CD4-positive, alpha-beta T cell treated with Interleukin-12 subunit alpha and Interleukin-12 subunit beta, for 1 hour (primary cell): ENCODE measurements at places on chromosomes 5 and 9.
A peak's percentile ranks its signal among the peaks of the same experiment; 100 is the strongest.

DNA sequence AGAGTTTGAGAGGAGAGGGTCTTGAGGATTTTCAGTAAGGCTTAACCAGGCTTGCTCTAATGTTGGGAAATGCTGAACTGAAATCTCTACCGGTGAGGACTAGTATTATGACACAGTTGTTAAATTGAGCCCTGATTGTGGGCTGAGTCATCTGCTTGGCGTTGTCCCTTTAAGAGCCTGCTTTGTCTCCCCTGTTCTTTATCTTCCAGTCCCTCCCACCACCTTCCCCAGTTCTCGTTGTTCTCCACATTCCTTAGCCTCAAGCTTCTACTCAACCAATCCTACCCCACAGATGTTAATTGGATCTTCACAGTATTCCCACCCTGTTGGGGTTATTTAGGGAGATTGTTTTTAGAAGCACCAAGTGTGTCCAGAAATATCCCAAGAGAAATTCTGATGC lies 57.6 kb downstream of the ANKRD55 start:
- DNase-seq, result no peak

GRCh38 chr9:37700900-37701299 lies 50.1 kb downstream of the FRMPD1 start:
- no peak for DNase-seq

DNA sequence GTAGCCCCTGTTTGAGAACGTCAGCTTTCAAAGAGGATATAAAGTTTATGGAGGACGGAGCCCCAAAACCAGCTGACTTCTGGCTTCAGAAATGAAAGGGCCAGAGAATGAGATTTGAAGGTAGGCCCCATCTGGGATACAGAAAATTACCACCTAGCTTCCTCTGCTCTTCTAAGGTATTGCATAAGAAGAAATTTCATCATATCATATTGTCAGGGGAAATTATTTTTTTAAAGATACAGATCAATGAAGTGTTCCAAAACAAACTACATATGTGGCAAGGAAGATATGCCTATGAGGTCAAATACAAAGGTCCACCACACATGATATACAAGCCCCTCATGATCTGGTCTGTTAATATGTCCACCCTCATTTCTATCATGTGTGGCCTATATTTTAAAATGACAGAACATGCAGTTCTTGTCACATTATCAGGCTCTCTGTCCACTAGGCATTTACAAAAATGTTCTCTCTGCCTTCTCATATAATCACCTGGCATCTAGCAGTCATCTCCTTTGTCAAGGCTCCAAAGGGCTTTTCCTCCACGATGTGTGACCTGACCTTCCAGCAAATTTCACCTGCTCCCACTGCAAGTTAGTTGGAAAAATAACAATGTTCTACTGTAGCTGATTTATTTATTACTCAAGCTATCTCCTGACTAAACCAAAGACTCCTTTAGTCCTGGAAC lies 83.1 kb downstream of the DPYSL3 start:
- DNase-seq, result no peak

DNA sequence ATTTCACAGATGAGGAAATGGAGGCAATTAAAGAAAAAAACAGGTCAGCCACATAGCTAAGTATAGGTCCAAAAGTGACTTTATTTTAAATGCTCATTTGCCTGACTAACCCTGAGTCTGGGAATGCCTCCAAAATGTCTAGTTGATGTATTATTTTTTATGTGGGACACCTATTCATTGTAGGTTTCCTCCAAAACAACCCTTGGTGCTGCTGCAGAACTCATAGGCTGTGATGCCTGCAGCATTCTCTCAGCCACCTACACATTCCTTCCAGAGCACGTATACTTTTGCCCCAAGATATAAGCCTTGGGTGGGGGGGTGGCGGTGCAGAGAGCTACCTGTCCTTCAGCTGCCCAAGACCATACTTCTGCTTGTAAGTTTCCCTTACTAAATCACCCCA lies 77.4 kb downstream of the MSX2 start:
- no peak for DNase-seq

GRCh38 chr9:93908591-93909241 lies 46.4 kb downstream of the BARX1 start:
- no peak for DNase-seq

DNA sequence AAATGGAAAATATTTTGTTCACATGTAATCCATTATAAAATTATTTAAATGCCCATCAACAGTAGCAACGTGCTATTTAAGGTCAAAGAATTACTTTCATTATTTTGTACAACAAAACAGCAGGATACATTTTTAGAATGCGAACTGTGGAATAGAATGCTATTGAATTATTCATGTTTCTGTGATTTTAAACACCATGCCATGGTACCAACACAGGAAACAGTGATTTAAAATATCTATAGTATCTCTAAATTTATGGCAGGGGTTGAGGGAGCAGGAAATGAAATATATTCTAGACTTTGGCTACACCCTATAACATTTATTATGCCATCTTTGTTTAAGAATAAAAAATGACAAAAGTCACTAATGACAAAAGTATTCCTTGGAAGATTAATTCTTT lies 62.4 kb downstream of the DROSHA start:
- no peak for DNase-seq

DNA sequence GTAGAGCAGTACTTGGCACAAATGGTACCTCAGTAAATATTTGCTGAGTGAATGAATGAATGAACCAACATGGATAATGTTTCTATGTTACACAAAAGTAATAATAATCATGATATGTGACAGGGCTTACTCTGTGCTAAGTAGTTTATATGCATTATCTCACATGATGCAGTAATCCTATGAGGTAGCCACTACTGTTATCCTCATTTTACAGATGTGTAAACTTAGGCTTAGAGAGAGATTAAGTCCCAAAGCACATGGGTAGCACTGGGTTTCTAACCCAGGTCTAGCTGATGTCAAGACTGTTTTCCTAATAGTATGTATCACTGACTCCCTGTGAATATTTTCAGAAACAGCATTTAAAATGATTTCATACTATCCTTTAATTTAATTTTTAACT lies 44.1 kb upstream of the VDAC1 start:
- DNase-seq, result no peak

GRCh38 chr5:146041180-146041789 lies 64.1 kb downstream of the PLAC8L1 start:
- no peak for DNase-seq

DNA sequence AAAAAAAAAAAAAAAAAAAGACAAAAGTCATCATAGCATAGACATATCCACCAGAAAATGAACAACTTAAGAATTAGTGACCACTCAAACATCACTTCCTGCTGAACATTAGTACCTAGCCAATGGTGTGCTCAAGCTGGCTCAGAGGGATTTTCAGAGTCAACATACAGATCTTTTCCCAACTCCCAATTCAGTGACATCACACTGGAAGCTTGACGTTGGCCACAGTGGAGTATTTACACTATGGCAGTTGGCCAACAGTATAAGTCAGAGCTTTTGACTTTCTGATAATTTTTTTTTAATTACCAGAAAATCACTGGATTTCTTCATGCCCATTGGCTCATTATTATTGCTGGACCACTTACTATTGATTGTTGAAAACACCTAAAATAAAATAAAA lies 383.5 kb downstream of the ARHGEF28 start:
- no peak for DNase-seq

GRCh38 chr5:68033961-68034571 lies 181.5 kb upstream of the PIK3R1 start:
- DNase-seq, result no peak

GRCh38 chr5:57231607-57232006 lies 57.7 kb downstream of the GPBP1 start:
- no peak for DNase-seq

GRCh38 chr5:6046296-6046967 lies 331.9 kb downstream of the MED10 start:
- DNase-seq, result no peak

GRCh38 chr5:40022057-40022456 lies 597.3 kb upstream of the DAB2 start:
- DNase-seq, result no peak

DNA sequence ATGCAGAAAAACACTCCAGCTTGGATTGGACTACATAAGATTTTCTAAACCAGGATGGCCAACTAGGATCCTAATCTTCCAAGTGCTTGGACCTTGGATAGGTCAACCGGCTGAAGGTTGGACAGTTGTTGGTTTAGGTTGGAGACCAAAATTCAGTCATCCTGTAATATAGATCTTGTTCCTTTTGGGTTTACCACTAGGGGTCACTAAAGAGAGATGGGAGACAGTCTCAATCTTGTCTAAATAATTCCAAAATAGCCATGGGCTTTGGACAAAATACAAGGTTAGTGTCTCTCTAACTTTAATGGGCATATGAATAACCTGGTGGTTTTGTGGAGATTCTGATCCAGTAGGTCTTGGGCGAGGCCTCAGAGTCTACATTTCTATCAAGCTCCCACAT lies 148.7 kb upstream of the ERCC6L2 start:
- DNase-seq, result peak; percentile 35

- no peak for DNase-seq
Measured at GRCh38 chr9:87064311-87064710, 117.0 kb upstream of the GAS1 start.

DNA sequence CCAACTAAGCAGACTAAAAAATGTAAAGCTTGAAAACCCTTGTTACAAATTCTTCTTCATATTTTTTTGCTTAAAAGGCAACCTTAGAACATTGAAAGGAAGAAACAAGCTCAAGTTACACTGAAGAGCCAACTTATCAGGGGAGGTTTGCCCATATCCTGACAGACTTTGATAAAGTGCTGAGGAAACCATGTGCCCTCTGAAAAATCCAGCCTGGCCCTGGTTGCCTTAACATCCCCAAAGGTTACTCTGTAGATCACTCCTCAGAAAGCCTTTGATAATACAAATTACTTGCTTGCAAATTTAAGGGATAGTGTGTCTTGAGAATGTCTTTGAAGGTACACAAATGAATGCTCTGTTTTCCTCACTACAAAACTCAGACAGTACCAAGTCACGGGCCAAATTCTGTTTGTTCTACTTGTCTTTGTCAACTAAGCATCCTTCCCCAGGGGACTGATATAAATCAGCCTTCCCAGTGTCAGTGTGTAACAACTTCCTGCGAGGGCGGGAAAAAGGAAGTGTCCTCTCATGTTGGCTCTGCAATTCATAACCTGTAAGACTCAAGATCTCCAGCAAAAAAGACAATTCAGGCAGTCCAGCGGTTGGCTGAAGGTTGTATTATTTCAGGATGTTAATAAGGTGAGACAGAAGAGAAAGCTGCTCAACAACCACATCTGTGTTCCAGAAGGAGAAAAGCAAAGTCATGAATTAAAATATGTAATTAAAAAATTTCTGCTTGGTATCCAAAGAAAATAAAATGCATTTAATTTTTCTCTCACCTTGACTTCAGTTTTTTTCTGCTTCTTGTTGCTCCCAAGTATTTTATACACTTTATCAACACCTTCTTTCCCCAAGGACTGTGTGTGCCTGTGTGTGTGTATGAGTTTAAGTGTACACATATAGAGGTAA lies 199.9 kb downstream of the PIK3R1 start:
- no peak for DNase-seq

- no peak for DNase-seq
Measured at GRCh38 chr5:177474846-177475562, 1.6 kb upstream of the DBN1 start.

DNA sequence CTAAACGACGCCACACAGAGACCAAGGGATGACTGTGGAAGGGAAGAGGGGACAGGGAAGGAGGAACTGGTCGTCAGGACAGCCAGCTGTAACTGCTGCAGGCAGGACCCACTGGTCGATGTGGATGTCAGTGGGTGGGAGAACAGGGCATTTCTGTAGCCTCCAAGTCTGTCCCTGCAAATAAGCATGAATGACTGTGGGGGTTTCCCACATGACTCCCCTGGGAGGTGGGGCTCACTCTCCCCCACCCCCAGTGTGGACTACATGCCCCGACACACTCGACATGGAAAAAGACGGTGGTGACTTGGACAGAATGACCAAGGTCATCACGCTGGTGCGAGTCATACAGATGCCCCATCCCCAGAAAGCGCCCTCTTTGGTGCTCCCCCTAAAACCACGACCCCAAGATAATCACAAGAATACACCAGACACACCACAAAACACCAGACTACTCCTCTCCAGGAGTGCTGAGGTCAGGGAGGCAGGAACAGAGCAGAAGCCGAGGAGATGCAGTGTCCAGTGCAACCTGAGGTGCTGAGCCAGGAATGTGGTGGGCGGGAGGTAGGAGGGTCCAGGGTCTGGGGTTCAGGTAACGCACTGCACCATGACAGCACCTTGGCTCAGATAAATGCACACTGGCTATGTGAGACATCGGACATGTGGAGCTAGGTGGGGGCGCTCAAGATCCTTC lies 64.9 kb downstream of the SECISBP2 start:
- DNase-seq, result no peak

DNA sequence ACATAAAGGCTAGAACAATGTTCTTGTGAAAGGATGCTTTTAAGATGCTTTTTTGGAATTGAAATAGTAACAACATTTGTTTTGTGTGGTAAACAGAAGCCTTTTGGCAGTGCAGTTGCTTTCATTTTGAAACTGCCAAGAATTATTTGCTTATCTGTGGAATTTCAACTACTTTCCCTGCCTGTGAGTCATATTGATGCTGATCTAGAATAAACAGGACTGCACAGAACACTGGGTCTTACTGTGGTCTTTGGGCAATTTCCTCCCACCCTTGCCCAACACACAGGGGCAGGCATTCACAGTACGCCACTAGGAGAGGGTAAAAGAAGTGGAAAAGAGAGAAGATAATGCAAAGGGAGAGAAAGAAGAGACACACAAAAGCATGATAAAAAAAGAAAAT lies 483.7 kb downstream of the ELAVL2 start:
- no peak for DNase-seq

DNA sequence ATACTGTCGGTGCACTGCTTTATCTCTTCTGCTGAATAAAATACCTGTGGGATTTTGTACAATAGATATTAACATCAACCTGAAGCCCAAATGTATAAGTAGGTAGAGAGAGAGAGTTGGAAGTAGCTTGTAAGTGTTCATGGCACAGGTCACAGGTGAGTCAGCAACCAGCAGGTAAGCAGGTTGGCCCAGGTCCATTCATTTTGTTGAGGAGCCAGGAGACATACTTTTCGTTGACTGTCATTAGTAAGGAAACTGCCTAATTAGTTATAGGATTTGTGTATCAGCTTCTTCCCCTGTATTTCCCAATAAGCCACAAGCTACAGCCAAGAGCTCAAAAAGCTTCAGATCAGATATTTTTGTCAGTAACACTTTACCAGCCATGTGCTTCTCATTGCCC lies 650.8 kb downstream of the IRX1 start:
- DNase-seq, result no peak

- no peak for DNase-seq
Measured at GRCh38 chr9:115209601-115210306, 91.8 kb upstream of the TNC start.

- DNase-seq, result no peak
Measured at GRCh38 chr5:156409834-156410233, 82.9 kb downstream of the SGCD start.

GRCh38 chr5:8184455-8185063 lies 315.6 kb downstream of the MTRR start:
- DNase-seq, result peak; percentile 9

GRCh38 chr5:82512025-82512424 lies 233.9 kb upstream of the RPS23 start:
- DNase-seq, result peak; percentile 7

DNA sequence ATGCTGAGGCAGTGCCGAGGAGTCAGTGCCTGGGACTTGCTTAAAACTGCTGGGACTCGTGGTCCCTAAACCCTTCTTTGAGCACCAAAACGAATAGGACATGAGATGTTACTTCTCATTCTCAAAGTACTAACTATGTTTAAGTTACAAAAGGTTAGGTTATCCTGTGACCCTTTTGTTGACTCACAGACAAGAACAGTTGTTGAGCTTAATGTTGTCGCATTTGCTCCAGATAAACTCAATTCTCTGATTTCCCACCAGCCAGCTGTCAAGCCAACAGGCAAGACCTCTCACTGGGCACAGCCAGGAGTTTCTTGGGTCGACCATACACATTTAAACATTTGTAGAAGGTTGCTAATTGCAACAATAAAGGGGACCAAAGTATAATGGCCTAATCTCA lies 249.4 kb downstream of the ADAMTSL1 start:
- no peak for DNase-seq
